ENCODE measurements at places on chromosomes 2 and 18.

GRCh38 chr2:216312441-216312840 lies 59.8 kb downstream of the MARCHF4 start:
- DNase-seq: no peak

DNA sequence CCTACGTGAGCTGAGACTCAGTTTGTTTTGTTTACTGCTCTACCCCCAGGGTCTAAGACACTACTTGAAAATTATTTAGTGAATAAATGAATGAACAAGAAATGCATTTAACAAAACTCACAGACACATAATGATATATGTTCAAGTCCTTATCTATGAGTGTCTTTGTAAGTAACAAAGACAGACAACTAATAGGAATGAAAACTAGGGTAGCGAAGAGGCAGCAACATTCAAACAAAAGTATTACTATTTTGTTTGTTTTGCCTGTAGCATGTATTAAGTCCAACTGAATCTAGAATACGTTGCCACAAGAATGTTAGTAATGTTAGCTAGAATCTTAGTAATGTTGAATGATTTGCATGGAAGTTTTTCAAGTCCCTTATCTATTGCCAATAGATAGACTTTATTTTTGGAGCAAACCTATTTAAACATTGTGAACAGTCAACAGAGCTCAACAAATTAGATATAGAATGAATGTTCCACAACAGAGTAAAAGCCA lies 144.8 kb upstream of the VWC2L start:
- no peak for DNase-seq

GRCh38 chr2:170139276-170139967 lies 38.5 kb upstream of the MYO3B start:
- DNase-seq: no peak

GRCh38 chr2:72423756-72424155 lies 276.1 kb upstream of the CYP26B1 start:
- DNase-seq: no peak

GRCh38 chr2:37343537-37344434 lies 644 bp upstream of the QPCT start:
- DNase-seq: no peak

GRCh38 chr2:62938126-62938525 lies 112.5 kb upstream of the OTX1 start:
- no peak for DNase-seq

DNA sequence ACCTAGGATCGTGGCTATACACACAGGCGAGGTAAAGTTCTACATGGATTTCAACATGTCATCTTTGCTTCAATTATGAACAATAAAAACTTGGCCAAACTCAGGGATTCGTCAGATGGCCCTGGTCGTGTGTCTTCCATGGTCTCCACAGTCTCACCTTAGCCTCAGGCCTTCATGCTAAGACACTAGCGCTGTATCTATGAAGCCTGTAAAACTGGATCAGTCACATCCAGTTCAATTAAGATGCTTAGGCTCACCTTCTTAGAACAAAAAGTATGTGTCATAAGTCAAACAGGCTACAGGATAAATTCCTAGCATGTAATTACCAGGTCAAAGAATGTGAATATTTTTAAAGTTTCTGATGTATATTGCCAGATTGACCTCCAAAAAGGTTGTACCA lies 113.7 kb upstream of the NRP2 start:
- no peak for DNase-seq

DNA sequence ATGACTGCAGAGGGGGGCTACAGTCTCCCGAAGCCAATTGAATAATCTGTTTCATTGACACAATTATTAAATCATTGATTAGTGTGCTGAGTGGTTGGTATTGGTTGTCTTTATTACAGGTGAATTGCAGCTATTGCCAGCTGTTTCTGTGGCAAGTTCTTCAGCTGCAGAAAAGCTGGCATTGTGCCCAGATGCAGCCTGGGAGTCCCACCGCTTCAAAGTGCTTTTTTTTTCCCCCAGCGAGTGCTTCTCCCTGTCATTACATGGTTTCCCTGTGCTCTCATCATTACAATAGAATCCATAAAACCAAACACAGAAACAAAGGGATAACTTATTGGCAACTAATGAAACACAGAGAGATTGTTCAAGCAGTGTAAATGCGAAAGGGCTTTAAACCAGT lies 164.7 kb downstream of the GRB14 start:
- peak; percentile 13 for DNase-seq

DNA sequence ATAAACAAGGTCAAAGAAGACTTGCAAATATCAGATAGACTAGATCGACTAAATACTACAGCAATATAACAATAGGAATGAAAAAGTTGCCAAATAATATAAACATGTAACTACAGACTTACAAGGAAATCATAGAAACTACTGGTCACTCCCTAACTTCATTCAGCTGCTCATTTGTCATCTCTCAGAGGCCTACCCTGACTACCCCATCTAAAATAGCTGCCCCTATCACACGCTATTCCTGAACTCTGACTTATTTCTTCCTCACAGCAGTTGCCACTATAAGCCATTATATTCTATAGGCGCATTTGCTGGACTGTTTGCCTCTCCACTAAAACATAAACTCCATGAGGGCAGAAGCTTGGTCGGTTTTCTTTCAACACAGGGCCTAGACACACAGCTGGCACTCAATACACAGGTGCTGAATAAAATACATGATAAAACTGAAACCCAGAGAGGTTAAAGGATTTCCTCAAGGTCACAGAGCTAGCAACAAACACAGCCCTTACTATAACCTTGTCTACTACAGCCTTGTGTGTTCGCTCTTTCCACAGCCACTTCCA lies 1.8 kb downstream of the STRN start:
- no peak for DNase-seq

- no peak for DNase-seq
Measured at GRCh38 chr18:50151926-50152325, 43.0 kb downstream of the MYO5B start.

GRCh38 chr2:234330902-234331301 lies 166.0 kb downstream of the ARL4C start:
- no peak for DNase-seq

DNA sequence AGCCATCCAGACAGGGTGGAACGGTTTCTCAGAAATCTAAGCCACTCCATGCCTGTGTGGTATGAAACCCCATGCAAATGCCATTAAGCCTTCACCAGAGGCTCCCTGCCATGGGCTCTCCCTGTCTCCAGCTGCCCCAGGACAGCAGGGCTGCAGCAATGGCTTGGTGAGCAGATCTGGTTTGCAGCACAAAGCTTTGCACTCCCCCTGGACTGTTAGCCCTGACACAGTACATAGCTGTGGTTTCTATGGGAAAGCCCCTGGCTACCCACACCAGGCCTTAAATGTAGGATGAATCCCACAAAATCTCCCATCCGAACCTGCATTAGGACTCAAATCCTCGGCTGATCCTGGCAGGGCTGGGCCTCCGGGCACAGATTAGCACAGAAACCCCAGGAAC lies 291.6 kb downstream of the TNS1 start:
- no peak for DNase-seq

GRCh38 chr2:203492965-203493364 lies 42.1 kb downstream of the RAPH1 start:
- no peak for DNase-seq

DNA sequence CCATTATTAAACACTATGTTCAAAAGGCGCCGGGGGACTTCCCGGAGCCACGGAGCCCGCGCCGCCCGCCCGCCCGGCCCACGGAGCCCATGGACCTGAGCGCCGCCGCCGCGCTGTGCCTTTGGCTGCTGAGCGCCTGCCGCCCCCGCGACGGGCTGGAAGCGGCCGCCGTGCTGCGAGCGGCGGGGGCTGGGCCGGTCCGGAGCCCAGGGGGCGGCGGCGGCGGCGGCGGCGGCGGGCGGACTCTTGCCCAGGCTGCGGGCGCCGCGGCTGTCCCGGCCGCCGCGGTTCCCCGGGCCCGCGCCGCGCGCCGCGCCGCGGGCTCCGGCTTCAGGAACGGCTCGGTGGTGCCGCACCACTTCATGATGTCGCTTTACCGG lies 197 bp downstream of the GDF7 start:
- no peak for DNase-seq

DNA sequence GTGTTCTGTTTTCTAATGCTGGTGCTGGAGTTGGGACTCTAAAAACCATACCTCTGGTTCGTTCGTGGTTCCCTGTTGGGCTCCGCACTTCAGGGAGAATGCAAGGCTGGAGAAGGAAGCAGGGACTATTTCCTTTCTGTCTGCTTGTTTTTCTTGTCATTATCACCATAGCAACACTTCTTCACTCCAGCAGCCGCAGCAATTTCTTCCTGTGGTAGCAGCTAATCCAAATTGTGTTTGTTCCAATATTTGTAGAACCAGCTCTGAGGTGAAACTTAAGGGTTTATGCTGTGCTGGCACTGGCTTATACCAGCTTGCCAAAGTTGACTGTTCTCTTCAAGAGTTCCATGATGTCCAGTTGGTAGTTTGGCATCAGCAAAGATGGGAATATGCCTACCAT lies 301.4 kb upstream of the SYT4 start:
- DNase-seq: no peak

DNA sequence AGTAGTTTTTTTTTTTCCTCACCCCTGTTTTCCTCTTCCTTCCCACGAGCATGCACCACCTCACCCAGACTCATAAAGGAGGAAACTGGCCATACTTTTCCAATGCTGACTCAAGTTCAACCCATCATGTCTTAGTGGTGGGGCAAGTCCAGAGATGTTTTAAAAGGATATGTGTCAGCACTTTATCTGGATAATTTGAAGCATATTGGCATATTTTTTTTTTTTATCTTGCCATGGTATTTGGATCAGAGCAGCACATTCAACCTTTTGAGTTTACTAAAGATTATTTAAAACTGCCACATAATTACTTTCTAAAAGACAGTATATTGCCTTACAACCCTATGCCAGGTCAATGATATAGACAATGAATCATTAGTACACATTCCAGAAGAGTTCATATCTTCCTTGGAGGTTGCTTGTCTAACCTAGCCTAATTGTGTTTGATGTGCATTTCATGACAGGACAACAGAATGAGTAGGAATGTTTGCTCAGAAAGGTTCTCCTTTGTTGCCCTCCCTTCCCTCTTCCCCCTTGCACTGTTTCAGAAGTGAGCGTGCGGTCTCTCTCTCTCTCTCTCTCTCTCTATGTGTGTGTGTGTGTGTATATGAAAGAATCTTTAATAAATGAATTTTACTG lies 950.7 kb upstream of the FAM98A start:
- no peak for DNase-seq

DNA sequence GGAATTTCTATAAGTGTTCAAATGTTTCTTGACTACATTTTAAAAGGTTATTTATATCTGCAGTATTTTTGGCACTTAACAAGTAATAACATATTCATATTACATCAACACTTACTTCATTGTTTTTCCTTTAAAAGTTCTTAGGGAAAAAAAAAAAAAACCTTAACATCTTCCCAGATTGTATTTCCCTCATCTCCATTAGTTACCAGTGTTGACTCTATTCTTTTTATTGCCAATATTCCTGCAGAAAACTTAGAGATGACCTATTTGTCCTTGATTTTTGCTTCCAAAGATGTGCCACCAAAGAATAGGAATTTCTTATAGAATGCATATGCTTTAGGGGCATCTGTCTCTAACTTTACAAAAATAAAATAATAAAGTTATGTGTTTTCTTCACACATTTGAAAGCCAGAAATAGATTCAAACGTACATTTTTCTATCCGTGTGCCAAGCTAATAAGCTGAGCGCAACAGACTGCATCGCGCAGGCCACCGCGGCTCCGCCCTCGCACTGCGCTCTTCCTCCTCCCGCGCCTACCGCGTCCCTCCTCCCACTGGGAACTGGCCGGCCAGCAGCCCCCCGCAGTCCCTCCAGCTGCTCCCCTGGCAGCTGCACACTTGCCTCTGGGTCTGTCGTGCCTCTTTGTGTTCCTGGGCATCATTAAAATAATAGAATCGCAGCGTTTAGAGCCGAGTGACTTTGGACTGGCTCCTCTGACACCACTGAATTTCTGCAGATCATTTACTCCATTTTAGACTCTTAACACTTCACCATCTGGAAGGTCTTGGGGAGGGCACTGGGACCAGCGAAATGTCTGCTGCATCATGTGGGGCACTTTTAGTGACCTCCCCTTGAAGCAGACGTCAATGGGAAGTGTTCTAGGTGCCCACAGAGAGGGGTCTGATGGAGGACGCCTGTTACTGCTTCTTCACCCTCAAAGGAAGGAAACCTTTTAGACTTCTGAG lies 21.2 kb upstream of the NAB1 start:
- no peak for DNase-seq

Measured in SHP77 treated with DMSO at 0.1 percent for 48 hours (cell line).